Muscle of leg (tissue), 16 donors: ENCODE measurements at places on chromosomes 2 and 18. TPM values are rescaled to one million over a fixed set of nuclear protein-coding genes. Genes with fewer than 3 reads are reported as not detected.

The ZBTB7C gene
- total RNA-seq, result 3.2 TPM

The COLEC12 gene
- total RNA-seq, result 65.5 TPM

DNA sequence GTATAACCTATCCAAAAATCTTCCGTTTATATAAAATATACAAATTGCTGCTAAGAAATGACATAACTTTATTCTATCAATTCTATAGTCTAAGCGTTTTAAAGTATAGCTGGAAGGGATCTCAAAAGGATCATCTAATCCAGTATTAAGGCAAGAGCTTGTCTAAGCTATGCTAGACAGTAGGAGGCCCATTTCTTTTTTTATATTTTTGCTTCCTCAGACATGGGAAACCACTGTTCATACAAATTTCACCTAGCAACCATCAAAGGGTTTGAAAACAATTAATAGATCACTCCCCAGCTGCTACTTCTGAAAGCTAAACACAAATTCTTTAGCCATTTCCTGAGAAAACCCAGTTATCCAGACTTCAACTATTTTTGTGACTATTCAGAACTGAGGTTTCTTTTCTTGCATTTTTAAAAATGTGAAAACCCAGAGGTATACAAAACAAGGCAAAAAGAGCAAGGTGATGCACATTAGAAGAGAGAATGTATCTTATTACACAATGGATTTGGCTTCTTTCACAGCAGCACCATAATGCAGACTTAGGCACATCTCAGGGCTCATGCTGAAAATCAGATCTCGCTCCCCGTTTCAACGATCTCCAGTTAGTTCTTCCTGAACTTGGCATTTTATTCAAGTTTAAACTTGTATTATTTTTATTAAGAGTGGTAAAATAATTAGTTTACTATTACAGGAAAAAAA is 274.4 kb downstream of the LRP1B start:
- DNase-seq, result no peak

DNA sequence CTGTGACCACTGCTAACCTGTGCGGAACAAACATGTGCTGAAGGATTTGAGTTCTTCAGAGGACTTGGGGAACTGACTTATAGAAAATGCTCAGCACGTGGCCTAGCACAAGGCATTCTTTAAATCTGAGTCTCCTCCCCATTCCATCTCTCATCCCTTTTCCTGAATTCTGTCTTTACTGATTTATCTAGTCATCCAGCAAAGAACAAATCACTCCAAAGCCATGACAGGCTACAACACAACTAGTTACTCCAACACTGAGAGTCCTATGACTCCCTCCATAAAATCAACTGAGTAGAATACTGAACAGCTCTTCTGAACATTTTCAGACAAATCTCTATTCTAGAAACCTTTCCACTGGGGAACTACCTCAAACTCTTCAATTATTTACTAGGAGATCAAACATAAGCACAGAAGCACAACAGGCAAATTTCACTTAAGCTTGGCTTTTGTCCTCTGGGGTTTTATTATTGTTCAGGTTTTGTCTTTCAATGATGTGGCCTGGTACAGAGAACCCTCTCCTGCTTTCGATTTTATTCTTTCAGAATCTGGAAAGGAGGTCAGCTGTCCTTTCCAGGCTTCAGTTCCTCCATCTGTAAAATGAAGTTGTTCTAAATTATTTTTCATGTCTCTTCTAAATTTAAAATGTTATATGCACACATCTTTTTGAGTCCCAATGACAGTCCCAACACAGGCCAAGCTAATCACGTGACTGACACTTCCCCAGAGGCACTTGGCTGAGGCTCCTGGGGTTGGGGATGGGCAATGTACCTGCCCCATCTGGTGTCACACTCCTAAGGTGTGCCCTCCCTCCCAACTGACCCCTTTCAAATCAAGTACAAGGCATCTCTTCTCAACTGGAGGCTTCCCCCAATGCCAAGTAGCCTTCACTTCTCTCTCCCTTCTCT is 31.8 kb downstream of the RNU4ATAC start:
- no peak for DNase-seq

- no peak for DNase-seq
These were observed 3.8 kb downstream of the ASXL3 start for GRCh38 chr18:33581856-33582255.

DNA sequence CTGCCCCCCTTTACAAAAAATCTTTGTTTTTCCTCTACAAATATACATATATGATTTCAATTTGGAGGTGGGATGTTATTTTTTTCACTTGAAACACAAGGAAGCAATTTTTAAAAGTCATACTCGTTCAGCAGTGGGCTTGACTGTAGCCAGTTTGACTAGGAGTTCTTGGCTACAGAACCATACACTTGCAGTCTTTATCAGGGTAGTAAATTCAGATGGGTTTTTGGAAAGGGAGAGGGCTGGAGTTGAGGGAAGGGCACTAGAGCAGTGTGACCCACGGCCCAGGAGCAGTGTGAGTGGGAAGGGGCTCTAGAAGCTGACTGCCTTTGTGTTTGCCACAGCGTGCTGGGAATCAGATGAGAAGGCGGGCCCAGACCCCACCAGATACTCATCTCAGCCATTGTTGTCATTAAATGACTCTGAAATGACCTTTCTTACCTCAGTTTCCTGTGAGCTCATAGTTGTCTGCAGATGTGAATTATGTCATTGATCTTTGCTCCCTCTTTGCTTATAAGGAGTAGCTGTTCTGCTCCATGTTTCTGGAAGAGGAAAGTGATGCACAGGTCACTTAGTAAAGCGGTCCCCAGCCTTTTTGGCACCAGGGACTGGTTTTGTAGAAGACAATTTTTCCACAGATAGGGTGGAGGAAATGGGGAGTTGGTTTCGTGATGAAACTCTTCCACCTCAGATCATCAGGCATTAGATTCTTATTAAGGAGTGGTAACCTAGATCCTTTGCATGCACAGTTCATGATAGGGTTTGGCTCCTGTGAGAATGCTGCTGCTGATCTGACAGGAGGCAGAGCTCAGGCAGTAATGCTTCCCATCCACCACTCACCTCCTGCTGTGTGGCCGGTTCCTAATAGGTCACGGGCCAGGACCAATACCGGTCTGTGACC is 116.8 kb downstream of the SPTBN1 start:
- peak; percentile 71 for DNase-seq

- peak; percentile 78 for DNase-seq
These were observed 48.5 kb downstream of the TMX3 start for GRCh38 chr18:68666381-68666780.

GRCh38 chr2:206084870-206085741 is 868 bp downstream of the INO80D start:
- peak; percentile 63 for DNase-seq

DNA sequence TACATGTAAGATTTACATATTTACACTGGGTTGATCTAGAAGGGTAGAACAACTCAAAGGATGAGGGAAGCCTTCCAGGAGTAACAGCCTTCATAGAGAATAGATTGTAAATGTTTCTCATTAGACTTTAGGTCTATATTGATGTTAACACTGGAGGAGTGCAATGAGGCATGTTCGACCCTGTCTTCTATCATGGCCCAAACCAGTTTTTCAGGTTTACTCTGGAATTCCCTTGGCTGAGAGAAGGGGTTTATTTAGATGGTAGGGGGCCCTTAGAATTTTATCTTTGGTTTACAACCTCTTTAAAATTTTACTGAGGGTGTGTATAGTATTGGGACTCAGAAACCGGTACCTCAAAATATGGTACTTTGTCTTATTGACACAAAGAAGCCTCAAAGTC is 634.9 kb upstream of the PIK3C3 start:
- DNase-seq, result no peak

DNA sequence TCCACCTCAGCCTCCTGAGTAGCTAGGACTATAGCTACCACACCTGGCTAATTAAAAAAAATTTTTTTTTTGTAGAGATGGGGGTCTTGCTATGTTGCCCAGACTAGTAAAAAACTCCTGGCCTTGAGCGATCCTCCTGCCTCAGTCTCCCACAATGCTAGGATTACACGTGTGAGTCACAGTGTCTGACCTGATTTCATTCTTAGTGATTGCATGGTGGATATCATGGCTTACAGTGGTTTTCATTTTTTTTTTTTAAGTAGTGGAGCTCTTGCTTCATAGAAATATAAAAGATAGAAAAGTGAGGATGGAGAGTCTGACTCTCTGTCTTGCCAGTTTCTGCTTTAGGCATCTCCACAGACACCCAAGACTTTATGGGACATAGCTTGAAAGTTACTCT is 83.6 kb downstream of the CDC42EP3 start:
- DNase-seq, result no peak
